ENCODE measurements at places on chromosomes 13 and 19.

DNA sequence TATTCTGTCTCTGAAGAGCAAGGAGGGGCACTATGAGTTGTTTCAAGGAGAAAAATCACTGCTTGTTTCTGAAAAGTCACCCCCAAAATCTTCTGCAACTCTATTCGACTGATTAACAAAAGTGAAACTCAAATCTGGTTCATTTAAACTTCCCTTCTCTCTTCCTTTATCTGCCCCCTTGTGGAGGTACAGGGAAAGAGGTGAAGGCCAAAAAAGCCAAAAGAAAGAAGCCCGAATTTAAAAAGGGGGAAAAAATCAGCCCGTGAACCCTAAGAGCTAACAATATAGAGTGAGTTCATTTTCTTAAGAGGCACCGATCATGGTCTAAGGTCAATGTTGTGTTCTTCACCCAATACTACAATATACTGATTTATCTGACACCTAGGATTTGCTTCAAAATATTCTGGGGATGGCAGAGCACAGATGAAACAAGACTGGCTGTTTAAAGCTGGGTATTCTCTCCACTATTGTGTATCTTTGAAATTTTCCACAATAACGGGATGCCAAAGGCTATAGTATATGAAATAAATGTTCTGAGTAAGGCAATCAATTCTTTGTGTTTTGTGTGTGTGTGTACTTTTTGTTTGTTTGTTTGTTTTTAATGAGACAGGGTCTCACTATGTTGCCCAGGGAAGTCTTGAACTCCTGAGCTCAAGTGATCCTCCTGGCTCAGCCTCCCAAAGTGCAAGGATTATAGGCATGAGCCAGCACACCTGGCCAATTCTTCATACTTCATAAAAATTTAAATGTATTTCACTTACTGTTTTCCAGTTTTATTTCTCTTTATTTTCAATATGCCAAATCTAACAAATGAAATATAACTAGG lies 55.0 kb upstream of the EEF1AKMT1 start:
- DNase-seq: no peak

GRCh38 chr19:54106716-54107115 lies 4.1 kb downstream of the NDUFA3 start:
- DNase-seq: no peak

DNA sequence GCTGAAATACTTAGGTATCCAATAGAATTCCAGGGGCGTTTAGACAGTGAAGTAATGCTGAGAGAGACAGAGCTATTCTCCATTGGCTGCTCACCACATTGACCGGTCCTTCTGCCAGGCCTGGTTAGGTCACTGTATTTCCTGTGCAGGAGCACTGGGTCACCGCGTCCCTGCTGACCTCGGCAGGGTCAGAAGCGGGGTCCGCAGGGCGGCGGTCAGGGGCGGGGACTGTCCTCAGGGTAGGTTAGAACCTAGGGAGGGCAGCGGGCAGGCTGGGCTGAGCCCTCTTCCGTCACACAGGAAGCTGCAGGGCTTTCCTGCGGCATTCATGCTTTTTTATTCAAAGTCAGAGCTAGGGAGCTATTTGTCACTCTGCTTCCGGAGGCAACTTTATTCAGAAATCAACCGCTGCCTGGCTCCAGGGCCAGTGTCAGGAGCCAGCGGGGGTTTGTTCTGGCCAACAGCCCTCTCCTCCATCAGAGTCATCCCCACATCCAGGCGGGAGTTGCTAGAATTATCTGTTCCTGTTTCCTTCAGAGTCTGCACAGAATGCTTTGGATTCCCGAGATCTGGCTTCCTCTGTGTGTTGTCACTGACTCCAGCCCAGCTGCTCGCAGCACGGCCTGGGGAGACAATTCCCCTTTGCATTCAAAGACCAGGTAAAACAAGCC lies 81.2 kb upstream of the WASF3 start:
- DNase-seq: no peak

DNA sequence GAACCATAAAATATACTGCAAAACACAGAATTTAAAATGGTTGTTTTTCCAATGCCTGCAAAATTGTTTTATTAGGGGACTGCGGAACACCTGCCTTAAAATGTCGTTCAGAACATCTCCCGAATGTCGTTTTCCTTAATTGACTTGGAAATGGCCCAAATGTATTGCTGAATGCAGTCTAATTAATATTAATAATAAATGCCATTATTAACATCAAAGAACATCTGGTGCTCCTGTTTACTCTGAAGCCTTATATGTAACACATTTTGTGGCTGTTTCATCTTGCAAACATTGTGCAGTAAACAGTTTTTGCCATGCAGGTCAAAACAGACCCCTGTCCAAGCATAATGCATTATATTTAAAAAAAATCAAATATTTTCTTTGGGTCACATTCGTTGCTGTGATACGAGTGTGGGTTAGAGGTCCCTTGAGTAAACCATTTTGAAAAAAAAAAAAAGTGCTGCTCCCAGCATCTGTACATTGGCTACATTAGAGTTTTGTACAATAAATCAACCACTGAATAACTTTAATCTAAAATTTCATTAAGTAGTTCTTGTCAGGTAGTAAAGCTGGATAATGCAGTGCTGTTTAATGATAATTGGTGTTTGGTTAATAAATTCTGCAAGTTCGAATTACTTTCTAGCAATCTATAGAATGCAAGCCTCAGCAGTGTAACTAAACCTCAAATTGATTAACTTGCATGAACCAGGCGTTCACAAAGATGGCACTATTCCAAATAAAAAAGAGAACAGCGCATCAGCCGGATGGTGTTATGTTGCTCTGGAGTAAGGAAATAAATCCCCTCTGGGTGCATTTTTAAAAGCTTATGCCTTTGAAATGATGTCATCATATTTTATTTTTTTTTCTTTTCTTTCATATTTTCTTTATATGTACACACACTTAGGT lies 140.2 kb downstream of the ZNF536 start:
- no peak for DNase-seq

- no peak for DNase-seq
These were observed 42.6 kb upstream of the ADGRL1 start for GRCh38 chr19:14248578-14249011.

DNA sequence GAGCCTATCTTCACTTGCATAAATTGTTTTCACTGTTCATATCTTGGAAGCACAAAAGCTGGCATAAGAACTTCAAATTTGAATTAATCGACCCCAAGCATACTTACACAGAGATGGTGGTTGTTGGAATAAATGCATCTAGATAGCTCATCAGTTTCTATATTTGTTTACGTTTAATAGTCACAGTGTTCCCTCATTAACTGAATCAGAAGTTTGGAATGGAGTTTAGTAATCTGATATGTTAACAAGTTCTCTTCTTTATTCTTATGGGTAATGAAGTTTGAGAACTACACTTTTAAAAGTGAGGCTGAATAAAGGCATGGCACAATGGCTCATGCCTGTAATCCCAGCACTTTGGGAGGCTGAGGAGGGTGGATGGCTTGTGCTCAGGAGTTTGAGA lies 886.7 kb upstream of the PCDH20 start:
- no peak for DNase-seq

- no peak for DNase-seq
These were observed 54.4 kb upstream of the MEDAG start for GRCh38 chr13:30851697-30852096.

- no peak for DNase-seq
These were observed 9.4 kb downstream of the FOSB start for GRCh38 chr19:45477186-45477585.

DNA sequence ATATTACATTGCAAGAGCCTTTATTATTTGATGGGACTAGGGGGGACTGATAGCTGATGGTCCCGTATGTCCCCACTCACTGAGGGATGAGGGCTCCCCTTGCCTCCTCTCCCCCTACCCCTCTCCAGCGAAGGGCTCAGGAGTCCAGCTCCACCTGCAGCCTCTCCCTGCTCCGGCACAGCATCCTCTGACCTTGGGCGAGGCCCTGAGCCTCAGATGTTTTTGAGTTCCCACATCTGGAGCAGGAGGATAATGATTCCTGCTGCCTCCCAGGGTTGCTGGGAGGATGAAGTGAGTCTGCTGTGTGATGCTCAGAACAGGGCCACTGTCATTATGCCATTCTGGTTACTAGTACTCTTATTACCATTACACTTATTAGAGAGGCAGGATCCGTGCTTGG lies 15.0 kb downstream of the PAK4 start:
- DNase-seq: no peak

GRCh38 chr13:101306773-101307172 lies 109.5 kb downstream of the NALCN start:
- DNase-seq: no peak

GRCh38 chr13:46565808-46566750 lies 13.1 kb downstream of the LRCH1 start:
- no peak for DNase-seq

- no peak for DNase-seq
These were observed 15.9 kb upstream of the KCTD15 start for GRCh38 chr19:33780746-33781145.

- peak; percentile 27 for DNase-seq
These were observed at the start of gene LRRC63 for GRCh38 chr13:46211483-46212351. Gene LRRC63 (plus strand): TSS chr13:46211928. CDS start chr13:46213035, 1,107 bp downstream.

DNA sequence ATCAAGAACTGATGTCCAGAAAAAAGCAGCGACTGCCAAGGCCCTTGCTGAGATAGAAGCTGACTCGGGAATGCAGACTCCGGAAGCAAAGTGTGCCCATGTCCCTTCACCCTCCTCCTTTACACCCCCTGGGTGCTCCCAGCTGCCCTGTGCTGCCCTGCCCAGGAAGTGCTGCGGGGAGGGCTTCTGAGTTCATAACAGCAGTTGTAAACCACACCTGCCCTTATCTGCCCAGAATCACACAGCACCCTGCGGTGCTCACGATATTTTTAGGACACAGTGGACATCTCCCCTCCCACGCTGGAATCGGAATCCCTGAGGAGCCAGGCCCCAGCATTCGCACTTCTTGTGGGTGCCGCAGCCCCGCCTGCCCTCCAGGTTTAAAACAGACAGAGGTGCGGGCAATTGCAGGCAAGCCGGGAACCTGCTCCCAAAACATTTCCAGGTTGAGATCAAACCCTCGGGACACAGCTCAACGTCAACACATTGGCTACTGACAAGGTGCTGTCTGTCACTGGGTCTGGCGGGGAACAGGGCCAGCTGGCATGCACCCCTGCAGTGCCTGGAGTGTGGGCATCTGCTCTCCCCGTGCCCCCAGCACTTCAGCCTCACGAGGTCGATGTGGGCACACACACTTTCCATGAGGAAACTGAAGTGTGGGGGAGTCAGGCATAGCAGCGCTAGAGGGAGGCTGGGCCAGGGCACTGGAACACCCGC lies 36.8 kb downstream of the RAB20 start:
- DNase-seq: no peak

- no peak for DNase-seq
These were observed 66.6 kb downstream of the SPRYD7 start for GRCh38 chr13:49869519-49869918.

DNA sequence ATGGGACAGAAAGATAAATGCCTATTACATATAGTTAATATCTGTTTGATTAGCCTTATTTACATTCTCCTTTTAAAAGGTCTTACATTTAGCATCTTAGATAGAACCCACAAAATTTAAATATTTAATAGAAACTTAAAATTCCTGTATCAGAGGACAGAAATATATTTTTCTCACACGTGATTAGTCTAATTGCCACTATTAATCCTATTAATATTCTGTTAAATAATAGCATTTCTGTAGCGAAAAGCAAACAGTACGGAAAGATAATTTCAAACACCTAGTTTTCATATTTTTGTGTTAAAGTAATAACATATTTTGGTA lies 380 bp upstream of the ZNF30 start:
- DNase-seq: no peak

DNA sequence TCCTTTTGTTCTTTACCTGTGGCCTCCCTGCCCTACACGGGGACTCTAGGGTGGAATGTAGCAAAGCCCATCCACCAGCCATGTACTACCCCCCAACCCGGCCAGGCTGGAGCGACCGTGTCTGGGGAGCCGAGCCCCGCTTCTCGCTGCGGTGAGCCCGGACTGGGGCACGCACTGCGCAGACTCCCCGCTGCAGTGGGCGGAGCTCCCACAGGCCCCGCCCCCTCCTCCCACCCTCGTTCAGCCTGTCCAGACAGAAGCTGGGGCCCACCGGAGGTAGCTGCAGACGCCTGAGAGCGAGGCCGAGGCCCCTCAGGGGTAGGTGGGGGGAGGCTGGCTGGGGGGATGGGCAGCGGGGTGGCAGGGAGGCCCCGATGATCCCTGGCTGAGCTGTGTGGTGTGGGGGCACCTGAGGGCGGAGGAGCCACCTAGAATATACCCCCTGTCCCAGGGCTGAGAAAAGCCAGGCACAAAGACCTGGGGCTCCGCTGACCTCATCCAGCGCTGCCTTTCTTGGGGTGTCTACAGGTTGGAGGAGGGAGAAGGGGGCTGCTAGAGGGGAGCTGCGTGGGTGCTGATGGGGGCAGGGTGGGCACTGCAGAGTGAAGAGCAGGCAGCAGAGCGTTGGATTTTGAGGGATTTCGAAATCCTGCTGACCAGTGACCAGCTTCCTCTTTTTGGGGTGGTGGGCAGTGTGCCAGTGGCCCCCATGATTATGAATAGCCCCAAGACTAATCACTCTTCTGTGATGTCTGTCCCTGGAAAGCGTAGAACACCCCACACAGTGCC lies 17.3 kb downstream of the PLD3 start:
- DNase-seq: no peak

GRCh38 chr19:50580970-50581634 lies 12.9 kb upstream of the LRRC4B start:
- no peak for DNase-seq

GRCh38 chr13:80052286-80052685 lies 288.6 kb downstream of the SPRY2 start:
- DNase-seq: no peak

GRCh38 chr13:66811455-66811854 lies 418.7 kb downstream of the PCDH9 start:
- no peak for DNase-seq

DNA sequence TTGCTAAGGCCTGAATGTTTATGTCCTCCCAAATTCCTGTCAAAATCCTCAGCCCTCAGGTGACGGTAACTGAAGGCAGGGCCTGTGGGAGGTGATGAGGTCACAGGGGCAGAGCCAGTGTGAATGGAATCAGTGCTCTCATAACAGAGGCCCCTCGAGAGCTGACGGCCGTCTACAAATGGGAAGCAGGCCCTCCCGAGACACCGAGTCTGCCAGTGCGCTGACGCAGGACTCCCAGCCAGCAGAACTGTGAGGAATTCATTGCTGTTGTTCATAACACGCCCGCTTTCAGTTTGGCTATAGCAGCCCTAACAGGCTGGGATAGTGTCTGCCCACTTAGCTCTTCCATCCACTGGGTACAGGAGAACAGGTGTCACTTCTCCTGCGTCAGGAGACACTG lies 41.2 kb downstream of the CARS2 start:
- no peak for DNase-seq

DNA sequence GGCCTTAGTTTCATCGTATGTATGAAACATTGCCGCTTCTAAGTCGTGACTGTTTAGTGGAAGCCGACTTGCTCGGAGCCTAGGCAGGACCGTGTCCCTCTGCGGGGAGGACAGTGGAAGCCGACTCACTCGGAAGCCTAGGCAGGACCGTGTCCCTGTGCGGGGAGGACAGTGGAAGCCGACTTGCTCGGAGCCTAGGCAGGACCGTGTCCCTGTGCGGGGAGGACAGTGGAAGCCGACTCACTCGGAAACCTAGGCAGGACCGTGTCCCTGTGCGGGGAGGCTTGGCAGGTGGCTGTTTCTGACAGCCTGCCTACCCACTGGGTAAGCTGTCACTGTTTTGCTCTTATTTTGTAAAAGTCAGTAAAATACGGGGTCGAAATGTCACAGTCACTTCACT lies 20.4 kb upstream of the DCUN1D2 start:
- DNase-seq: no peak

GRCh38 chr19:3775831-3776230 lies 3.8 kb upstream of the RAX2 start:
- DNase-seq: no peak
